Stomach (tissue), 19 donors: ENCODE measurements at places on chromosomes 13 and 19. TPM values are rescaled to one million over a fixed set of nuclear protein-coding genes. Genes with fewer than 3 reads are reported as not detected.

Gene SIGLECL1
- total RNA-seq = not detected

Gene POLD1
- total RNA-seq = 17.9 TPM

Gene SMARCA4
- total RNA-seq = 28.6 TPM

Gene LRG1
- total RNA-seq = 17.2 TPM

Gene TMEM190
- not detected for total RNA-seq

Gene ZNF470
- 4.2 TPM for total RNA-seq

Gene TUBB4A
- 3.9 TPM for total RNA-seq

Gene ZNF132
- 6.1 TPM for total RNA-seq

Gene PCDH9
- 0.87 TPM for total RNA-seq

Gene CEACAM4
- not detected for total RNA-seq

Gene GIPR
- total RNA-seq = 11.9 TPM

Gene OR4F17
- total RNA-seq = not detected

Gene RAB3A
- 2.2 TPM for total RNA-seq

Gene PCP2
- not detected for total RNA-seq

Gene CCL25
- total RNA-seq = not detected

Gene MYO9B
- 156 TPM for total RNA-seq

Gene SIGLEC8
- total RNA-seq = 2.3 TPM
